ENCODE measurements at places on chromosomes 4 and X.

DNA sequence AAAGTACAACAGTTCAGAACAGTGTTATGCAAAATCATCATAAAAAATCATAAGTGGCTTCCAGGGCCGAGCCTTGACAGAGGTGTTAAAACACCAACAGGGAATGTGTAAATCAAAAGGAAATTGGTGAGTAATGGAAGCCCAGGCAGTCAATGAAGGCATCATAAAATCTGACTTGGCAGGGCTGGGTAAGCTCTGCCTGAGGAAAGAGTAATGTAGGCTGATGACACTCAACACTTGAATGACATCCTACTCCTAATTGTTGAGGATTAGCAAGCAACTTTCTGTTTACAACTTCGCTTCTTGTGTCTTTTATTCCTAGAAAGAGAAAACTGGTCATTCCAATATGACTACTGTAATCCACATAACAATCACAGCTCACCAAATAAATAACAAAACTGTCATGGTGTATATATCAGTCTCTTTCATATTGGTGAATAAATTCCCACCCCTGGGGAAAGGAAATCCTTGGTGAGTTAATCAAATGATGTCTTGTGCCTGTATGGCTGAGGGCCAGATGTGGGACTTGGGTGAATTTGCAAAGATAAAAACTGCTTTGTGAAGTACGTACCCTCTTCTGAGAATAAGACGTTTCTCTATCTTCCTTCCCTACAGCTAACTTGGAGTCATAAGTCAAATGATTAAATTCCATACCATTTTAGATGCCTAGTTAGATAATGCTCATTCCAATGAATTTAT, 196.8 kb downstream of the DCHS2 start:
- no peak for DNase-seq

GRCh38 chrX:107804427-107804826, 21.2 kb upstream of the MID2 start:
- no peak for DNase-seq

DNA sequence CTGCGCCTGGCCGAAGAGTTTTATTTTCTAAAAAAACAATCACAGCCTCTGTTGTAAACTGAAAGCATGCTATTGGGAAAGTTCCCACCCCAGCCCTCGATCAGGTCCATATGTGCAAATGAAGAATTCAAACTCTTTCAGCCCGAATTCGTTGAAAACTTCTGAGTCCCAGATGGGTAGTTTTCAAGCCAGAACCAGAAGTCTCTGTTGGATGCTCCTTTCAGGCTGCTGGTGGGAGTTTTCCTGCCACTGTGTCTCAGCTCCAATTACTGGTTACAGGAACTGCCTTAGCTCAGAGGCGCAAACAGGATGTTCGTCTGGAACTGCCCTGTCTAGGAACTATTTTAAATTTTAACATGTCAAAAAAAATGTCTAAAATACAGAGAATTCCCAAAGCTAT, 9.3 kb upstream of the ALG13 start:
- DNase-seq = no peak

- no peak for DNase-seq
These were observed 125.3 kb upstream of the TACR3 start for GRCh38 chr4:103845075-103845474.

- no peak for DNase-seq
These were observed at the start of gene BTC for GRCh38 chr4:74794382-74795010. BTC (minus strand) TSS chr4:74794523; CDS start chr4:74794325, 198 bp downstream.
